ENCODE measurements at places on chromosomes 2 and 18.
A peak's percentile ranks its signal among the peaks of the same experiment; 100 is the strongest.

GRCh38 chr2:56749152-56749752, 565.5 kb downstream of the CCDC85A start:
- peak; percentile 26 for DNase-seq

DNA sequence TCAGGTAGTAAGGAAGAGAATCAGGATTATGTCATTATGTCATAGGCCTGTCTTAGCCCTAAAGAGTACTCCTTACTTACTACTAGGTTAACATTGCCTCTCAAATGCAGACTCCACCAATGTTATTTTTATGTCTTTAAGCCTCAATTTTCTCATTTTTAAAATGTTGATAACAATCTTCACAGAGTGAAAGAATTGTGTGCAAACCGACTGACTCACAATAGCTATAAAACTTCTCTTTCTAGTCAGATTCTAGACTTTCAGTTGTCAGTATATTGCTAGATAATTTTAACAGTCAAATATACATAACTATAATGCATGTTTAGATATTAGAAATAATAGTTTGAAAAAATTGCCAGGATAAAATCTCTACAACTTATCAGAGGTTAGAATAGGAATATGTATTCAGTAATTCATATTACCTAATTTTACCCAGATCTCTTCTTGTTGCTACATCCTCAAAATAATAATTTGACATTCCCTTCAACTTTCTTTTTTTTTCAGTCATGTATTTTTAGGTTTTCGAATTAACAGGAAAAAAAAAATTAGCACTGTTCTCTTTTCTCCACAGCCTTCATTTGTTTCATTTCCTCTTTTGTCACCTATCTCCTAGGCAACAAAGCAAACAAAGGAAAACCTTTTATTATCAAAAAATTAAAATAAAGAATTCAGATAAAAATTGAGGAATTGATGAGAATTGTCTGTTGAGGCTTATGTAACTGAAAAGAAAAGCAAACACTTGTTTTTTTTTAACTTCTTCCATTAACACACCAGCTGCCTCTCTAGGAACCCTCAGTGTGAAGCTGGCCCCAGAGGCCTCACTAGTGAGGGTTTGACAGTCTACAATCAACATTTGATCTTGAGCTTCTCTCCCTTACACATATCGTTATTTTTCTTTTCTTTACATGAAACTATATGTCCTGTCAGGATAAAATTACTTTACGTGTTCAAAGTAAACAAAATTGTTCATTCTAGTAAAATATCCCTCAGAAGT, 279.0 kb downstream of the CALCRL start:
- no peak for DNase-seq

DNA sequence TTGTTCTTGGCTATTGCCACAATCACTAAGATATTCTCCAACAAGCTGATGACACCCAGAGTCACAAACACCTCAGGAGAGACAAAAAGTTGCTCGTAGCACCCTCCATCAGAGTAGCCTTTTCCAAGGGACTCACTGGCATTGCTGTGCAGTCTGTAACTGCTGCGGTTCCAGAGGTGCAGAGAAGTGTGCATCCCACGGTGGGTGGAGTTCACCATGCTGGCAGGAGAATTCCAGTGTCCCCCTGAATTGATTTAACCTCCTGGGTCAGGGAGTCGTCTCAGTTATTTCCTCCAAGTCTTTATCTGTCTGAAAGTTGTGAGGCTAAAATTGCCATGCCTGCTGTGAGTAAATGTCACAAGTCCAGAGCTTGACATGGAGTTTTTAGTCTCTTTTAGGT, 443 bp downstream of the MC4R start:
- no peak for DNase-seq

DNA sequence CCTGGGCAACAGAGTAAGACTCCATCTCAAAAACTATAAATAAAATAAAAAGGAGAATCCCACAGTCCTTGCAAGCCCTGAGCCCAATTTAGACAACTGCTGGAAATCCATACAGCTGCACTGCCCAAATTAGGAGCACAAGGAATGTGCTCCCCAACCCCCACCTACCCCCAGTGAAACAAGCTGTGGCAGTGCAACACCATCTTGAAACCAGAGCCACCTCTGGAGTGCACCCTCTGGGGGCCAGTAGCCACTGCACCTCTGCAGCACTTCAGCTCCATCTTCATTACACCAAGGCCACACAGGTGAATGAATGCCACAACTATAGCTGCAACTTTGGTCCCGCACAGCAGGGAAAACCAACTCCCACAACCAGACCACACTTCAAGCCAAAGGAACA, 37.3 kb downstream of the USP34 start:
- no peak for DNase-seq

DNA sequence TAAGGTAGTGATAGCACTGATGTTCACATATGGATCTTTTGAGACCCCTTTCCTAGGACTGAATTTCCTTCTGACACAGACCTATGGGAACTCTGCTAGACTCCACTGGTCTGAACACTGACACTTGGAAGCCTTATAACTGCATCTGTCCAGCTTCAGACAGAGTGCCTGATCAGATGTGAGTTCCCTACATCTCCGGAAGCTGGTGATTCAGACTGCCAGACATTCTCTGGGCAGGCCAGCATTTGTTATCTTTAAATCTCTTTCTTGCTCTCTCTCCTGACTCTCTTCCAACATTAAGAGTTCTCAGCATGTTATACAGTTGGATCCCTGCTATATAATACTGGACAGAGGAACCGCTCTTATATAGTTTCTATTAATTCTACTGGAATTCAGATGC, 408.5 kb downstream of the ZEB2 start:
- no peak for DNase-seq

DNA sequence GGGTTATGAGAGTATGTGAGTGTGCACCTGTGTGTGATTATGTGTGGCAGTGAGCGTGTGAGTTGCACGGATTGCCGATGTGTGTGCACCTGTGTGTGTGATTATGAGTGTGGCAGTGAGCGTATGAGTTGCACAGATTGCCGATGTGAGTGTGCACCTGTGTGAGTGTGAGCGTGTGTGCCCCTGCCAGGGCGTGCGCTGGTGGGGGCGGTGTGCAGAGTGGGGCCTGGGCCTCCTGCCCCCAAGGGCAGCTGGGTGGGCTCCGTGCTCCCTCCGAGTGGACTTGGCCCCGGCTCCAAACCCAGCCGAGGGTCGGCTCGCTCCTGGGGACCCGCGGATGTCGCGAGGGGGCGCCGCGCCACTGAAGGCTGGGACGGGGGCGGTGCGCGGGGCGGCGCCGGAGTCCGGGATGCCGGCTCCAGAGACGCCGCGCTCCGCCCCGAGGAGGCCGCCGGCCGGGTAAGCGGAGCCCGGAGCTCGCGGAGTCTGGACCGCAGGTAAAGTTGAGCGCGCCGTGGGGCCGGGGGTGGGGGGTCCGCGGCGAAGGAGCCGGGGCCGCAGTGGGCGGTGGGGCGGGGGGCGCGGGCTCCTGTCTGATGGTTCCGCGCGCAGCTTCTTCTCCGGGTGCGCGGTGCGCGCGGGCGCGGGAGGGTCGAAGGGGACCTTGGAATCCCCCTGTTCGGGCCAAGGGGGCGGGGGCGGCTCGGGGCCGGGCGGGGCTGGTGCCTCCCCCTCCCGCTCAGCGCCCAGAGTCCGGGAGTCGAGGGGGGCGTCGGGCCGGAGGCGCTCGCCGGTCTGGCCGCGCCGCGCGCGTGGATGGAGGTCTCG, at the start of gene KCNG2:
KCNG2 (plus strand) TSS at position 421 of the 828 bp plus-strand sequence. CDS start 65,730 bp downstream, outside the sequence.
- peak; percentile 48 for DNase-seq

GRCh38 chr2:110657724-110658305, 20.0 kb downstream of the BUB1 start:
- no peak for DNase-seq

DNA sequence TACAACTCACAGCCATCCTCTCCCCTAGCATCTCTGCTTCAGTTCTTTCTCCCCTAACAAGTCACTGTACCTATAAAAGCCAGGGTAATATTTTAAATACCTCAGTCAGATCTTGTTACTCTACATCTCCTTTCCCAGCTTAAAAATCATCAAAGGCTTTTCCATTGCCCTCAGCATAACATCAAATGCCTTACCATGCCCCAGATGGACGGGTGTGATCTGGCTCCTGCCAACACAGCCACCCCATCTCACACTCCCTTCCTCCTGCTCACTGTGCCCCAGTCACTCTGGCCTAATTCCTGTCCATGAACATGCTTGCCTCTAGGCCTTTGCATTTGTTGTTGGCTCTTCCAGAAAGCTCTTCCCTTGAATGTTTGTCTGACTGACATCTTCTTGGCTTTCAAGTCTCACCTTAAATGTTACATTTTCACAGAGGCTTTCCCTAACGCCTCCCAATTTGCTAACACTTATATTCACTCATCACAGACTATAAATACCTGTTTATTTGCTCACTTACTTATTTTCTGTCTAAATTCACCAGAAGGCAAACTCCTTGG, 640.9 kb downstream of the NYAP2 start:
- no peak for DNase-seq

GRCh38 chr2:23361152-23361551, 23.8 kb upstream of the KLHL29 start:
- DNase-seq: no peak

- no peak for DNase-seq
These were observed 69.1 kb downstream of the FEZ2 start for GRCh38 chr2:36528766-36529392.

DNA sequence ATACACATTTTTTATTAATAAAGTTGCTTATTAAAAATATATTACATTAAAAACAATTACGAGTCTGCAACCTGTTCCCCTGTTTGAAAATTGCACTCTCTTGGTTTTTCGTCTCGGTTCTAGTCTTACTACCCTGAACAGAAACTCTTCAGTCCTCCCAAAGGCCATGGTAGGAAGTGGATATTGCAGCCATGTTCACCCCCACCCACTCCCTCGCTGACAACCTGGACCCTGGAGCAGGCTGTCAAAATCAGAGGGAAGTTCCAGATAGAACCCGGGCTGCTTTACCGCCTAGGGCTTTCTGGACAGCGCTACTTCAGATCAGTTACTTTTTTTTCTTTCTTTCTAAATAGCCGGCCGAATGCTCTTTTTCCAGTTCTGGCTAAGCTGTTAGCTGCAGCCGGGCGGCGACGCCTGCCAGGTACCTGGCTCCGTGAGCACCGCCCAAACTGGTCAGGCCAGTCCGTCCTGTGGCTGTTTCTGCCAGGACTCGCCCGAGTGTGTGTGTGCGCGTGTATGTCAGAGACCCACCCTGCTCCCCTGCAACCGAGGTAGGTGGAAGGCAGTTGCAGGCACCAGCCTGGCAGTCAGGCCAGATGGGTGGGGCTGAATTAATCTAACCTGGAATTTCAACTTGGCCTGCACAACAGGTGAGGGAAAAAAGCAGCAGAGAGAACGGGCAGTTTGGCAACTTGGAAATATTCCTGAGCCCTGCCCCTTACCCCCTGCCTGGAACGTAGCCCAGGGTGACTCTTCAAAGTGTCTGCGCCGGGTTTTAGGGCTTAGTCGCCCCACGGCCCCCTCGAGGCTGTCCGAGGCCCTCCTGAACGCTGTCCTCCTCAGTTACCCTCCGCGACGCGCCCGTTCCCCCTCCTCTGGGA, 1.1 kb upstream of the TET3 start:
- DNase-seq: peak; percentile 72

DNA sequence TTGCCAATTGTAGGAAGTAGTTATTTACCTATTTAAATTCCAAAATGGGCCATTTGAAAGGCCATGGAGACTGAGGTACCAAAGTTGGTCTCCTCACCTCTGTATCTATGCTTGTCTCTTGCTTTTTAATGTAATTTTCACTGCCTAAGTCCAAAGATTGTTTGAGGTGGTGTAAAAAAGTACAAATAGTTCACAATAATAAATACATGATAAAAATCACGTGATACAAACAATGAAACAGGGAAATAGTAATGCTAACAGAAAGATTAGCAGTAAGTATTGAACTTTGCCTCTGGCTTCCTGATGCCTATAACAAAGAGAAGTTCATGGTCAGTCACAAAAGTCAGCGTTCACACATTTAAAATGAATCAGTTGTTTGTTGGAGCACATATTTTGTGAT, 67.6 kb downstream of the CNTNAP5 start:
- DNase-seq: no peak

DNA sequence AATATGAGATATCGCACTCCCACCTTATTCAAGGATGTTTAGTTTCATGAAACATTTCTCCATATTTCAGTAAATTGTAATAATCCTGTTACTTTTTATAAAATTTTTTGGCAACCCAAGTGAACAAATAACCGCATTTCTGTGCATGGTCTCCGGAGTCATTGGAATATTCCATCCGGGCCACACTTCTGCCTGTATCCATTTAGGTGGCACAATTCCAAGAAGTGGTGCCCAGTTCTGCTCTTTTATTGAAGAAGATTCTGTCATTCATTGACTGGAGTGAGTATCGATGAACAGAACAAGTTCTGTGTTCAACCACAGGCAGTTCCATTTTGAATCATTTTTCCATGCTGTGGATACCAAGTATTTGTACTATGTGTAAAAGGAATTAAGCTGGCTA, 26.6 kb upstream of the ICOS start:
- DNase-seq: no peak

- no peak for DNase-seq
These were observed 21.7 kb upstream of the LRRTM1 start for GRCh38 chr2:80326214-80326613.

DNA sequence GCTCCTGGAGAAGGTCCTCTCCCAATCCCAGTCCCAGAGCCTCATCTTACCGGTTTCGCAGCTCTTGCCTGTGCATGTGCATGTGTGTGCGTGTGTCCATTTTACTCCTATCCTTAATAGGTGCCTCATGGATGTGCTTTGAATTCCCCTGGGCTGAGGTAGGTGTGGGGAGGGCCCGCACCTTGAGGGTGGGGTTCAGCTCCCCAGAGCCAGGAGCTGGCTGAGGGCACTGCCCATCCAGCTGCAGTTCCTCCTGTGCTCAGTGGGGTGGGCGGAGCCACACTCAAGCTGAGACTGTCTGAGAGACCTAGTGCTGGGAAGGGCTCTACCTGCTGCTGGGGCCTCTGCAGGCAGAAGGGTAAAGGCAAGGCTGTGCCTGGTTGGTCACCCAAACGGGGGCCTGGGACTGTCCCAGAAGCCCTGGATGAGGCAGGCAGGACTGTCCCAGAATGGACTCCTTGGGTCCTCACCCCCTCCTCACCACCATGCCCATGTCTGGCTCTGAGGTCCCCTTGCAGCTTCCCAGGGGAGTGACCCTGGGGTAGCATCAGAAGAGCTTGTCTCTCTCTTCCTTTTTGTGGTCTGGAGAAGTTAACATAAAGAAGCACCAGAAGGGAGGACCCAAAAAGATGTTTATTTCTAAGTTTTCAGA, 8.9 kb downstream of the GDF7 start:
- DNase-seq: peak; percentile 6

GRCh38 chr18:49368161-49368875, 92.1 kb downstream of the DYM start:
- DNase-seq: no peak

DNA sequence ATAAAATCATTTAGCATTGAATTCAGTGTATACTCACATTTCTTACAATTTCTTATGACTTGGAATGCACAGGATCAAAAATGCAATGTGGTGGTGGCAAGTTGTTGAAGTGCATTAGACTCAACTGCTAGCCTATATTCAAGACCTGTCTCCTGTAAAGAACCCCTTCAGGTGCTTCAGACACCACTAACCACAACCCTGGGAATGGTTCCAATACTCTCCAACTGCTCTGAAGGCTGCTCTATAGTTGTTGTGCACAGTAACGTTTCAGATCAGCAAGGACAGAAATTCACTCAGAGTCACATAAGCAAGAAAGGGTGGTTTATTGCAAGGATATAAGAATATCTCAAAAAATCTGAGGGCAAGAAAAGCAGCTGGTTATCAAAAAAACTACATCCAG, 6.5 kb downstream of the GKN1 start:
- DNase-seq: no peak

GRCh38 chr2:176146101-176146500, 5.2 kb upstream of the HOXD4 start:
- no peak for DNase-seq

- peak; percentile 30 for DNase-seq
These were observed 72.8 kb upstream of the TAF1B start for GRCh38 chr2:9770308-9771100.

- no peak for DNase-seq
These were observed 228.0 kb upstream of the MEX3C start for GRCh38 chr18:51425475-51425874.
